ENCODE measurements at places on chromosomes 4 and X.

DNA sequence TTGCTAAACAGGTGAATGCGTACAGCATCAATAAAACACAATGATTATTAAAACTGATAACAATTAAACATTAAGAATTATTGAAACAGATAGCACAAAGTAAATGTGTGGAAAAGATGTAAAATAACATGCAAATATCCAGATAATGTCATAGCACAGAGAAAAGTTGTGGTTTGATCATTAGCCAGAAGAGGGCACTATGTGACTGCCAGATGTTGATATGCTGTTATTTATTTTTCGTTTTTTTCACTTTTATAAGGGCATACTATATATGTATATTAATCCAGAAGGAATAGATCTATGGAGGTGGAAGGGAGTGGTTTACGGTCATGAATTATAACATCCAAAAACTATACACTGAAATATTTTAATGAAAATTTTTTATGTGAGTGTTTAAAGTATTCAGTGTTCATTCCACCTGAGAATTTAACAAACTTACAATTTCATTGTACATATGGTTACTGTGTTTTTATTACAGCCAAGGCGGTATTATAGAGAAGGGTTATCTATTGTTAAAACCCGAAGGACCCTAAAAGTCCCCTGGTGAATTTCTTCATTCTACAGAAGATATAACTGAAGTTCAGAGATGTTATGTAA is 211.9 kb upstream of the UGT8 start:
- DNase-seq: peak; percentile 31

GRCh38 chr4:173685165-173685830 is 155.3 kb upstream of the HAND2 start:
- DNase-seq: no peak

DNA sequence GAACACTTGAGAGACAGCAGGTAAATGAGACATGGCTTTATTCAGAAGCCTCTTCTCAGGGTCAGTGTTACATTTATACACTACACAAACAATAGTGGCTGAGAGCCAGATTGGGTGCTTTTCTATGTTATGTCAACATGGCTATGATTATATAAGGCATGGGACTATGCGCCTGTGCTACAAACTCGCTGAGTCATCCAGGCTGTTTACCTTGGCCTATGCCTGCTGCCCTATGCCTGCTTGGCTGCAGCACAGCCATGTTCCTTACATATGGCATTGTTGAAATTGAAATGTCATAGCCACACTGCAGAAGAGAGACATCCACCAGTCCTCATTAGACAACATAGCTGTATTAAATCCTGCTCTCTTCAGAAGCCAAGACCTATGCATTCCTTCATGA is 236.3 kb upstream of the NWD2 start:
- no peak for DNase-seq

GRCh38 chr4:4752576-4753401 is 106.7 kb upstream of the MSX1 start:
- no peak for DNase-seq

GRCh38 chr4:100118181-100118580 is 72.1 kb downstream of the DDIT4L start:
- DNase-seq: no peak

- DNase-seq: no peak
These were observed 12.6 kb downstream of the SYN1 start for GRCh38 chrX:47607091-47607490.

- DNase-seq: no peak
These were observed 458.1 kb downstream of the STIM2 start for GRCh38 chr4:27318740-27319139.

DNA sequence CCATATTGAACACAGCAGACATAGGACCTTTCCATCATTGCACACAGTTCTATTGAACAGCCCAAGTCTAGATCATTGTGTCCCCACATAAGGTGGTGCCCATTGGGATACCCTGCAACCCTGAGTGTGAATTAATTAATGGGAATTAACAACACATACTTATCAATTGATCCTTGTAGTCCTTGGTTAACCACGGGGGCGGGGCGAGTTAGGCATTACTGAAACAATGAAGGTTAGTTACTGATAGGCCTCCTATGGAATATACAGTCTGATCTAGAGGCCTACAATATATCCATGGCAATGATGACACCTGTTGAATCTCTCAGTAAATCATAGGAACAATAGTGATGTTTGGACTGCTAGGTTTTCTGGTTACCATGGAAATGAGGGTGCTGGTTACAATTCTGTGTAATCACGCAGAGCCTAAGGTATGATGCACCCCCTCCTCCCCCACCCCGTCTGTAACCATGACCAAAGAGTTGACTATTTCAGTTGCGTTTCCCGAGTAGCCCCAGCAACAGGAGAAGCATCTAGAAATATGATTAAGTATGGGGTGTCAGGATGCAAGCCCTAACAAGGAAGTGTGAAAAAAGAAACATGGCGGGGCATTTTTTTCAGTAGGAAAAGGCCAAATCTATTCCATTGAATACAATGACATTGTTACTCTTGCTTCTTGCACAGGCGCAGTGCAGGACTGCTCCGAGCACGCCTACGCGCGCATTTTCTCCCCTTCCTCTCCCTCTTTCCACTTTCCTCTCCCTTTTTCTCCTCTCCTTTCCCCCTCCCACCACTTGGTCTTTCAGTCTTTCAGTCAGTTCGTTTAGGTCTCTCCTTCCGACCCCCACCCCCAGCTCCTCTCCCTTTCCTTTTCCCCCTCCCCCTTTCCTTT is 677 bp upstream of the NONO start:
- no peak for DNase-seq

DNA sequence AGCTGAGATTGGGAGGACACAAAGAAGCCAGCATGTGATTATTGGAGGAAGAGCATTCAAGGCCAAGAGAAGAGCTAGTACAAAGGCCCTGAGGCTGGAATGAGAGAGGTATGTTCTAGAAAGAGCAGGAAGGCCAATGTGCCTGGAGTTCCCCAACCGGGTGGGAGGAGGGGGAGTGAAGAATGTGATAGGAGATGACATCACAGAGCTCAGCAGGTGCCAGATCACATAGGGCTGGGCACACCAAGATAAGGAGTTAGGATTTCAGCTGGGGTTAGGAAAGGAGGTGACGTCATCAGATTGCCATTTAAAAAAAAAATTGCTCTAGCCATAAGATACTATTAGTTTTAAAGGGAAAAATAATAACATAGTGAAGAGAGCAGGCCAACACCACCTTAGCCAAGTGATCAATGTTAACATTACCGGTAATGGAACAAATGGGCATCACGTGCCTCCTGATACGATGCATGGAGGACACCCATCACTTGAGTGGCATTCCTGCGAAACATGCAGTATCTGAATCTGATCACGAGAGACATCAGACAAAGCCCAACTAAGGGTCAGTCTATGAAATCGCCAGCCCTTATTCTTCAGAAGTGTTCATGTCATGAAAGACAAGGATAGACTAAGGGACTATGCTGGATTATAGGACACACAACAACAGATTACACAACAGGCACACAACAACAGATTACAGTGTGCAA is 344.3 kb downstream of the BCOR start:
- DNase-seq: peak; percentile 46

DNA sequence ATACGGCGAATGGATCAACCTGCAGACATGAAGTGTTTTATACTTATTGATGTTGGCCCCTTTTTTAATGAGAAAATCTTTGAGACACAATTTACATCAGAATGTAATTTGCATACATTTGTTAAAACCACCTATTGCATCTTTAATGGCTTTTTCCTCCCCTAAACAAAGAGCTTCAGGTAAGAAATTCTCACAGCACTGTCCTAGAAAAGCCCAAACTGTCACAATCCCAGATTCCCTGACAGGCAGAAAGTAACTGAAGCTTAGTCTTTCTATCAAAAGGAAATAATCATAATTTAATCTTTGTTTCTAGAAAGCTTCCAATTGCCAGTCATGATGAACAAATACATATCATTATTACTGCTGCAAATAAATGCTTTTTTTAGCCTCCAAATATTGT is 407.9 kb downstream of the TMA16 start:
- no peak for DNase-seq

All from NCI-H2171 treated with DMSO at 0.1 percent for 48 hours (cell line).